Activated CD4-positive, alpha-beta T cell treated with anti-CD3 and anti-CD28 coated beads, Interleukin-10, Interleukin-2, amounts not matched to agents 100 ng/mL and 50 ng/mL, durations not matched to agents 16 hours and 8 hours (primary cell): ENCODE measurements at places on chromosomes 1 and 21.

DNA sequence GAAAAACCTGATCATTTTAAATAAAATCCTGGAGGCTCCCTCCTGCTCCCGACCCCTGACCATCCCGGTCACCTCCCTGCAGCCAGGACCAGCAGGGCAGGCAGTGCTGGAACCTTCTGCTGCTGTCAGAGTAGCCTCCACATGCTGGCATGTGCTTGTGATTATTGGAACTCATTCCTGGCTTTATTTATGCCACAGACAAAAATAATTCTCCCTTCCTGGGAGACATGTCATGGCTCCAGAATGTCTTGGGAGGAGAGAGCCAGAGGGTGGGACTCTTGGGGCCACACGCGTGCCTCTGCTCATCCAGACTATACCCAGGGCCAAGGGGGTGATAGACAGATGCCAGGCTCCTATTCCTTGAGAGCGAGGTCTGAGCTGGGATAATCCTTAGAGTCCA lies 183.6 kb upstream of the RAB4A start:
- no peak for DNase-seq

GRCh38 chr1:85321237-85321964 lies 45.0 kb upstream of the BCL10 start:
- DNase-seq, result peak; percentile 90

- DNase-seq, result no peak
These were observed 42.8 kb downstream of the XKR8 start for GRCh38 chr1:28002600-28002999.

DNA sequence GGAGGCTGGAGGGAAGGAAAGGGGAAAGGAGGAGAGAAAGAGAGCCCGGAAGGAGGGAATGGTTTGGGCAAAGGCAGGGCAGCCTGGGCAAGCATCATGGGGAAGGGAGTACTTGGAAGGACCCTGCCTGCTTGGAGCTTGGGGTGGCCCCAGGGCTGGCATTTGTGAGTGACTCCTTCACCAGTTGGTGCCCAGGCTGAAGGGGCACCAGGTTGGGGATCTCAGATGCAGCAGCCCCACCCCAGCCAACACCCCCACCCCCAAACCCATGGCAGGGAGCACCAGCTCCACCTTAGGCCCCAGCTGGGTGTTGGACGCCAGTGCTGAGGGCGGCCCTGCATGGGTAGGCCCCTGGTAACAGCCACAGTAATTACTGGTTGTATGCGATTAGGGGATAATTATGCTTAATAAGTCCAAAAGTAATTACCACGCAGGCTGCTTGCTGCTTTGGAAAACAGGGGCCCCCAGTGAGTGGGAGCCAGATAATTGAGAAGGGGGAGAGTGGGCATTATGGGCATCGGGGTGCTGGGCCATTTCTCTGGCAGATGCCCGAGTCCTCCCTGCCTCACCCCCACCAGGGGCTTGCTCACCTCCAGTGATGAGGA lies 78.3 kb downstream of the VWA5B1 start:
- no peak for DNase-seq

DNA sequence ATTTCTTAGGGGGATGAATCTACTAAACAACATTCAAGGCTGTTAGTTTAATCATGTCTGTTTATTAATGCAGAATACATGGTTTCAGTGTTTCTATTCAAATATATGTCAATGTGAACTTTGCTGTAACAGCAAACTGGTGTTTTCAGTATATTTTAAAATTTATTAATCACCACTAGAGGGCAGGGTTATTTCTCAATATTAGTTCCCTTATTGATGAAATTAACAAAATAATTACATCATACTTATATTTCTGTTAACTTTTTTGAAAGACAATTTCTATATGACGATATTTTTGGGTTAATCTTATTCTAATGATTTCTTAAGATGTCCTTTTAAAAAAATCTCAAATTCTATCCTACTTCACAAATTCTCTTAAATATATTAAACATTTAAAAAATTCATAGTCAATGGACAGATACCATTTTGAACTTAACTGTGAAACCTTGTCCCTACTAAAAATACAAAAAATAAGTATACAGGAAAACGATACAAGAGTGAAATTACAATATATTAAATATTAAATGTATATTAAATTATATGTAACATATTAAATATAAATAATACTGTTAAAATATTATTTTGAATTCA lies 1034.1 kb upstream of the PRMT6 start:
- no peak for DNase-seq

GRCh38 chr1:81679942-81680341 lies 120.8 kb upstream of the ADGRL2 start:
- DNase-seq, result no peak

GRCh38 chr1:204523605-204524215 lies 7.5 kb downstream of the MDM4 start:
- no peak for DNase-seq

- DNase-seq, result peak; percentile 83
These were observed 7.5 kb downstream of the MYOC start for GRCh38 chr1:171644805-171645483.

- DNase-seq, result no peak
These were observed 80.6 kb upstream of the C1orf105 start for GRCh38 chr1:172339842-172340241.

GRCh38 chr1:237672748-237673147 lies 218.0 kb downstream of the ZP4 start:
- DNase-seq, result peak; percentile 1

GRCh38 chr1:234607109-234608024 lies 2.6 kb downstream of the IRF2BP2 start:
- DNase-seq, result peak; percentile 48

GRCh38 chr1:168161459-168161858 lies 17.3 kb upstream of the TIPRL start:
- DNase-seq, result no peak

DNA sequence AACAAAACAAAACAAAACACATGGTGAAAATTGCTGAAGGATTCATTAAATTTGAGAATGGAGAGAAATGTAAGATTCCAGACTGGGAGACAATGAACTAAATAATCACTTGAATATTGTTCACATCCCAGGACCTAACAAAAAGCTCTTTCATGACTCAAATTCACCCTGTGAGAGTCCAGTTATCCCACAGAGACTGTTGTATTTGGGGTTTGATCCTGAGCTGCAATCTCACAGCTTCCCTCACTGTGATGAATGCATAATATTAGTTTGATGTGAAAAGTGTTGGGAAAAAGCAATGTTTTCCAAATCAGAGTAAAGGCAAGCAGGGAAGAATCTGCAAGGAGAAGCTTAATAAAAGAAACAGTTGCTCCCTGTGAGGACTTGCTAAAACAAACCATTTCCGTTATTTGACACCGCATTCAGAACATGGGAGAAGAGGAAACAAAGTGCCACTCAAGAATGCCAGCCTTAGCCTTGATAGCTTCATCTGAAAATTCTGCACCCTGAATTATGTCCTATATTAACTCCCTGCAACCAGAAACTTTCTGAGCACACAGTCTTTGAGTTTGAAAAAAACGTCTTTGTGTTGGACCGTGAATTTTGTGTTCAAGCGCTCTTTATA lies 208.8 kb downstream of the DAB1 start:
- no peak for DNase-seq
